ENCODE measurements at places on chromosomes 1 and 21.

DNA sequence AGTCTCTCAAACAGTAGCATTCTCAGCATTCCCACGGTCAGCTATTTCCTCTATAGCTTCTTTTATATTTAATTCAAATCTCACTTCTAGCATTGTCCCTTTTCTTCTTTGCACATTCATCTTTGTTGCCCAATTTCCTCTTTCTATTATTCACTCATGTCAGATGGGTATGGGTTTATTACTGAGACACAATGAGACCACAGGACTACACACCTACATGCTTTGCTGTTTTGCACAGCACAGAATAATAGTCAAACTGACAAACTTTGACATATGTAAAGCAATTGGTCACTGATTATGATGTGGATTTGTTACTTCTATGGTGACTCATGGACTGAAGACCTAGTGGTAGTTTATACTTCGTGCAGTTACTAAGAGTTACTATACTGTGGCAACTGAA, 5.8 kb upstream of the CD1C start:
- no peak for DNase-seq

DNA sequence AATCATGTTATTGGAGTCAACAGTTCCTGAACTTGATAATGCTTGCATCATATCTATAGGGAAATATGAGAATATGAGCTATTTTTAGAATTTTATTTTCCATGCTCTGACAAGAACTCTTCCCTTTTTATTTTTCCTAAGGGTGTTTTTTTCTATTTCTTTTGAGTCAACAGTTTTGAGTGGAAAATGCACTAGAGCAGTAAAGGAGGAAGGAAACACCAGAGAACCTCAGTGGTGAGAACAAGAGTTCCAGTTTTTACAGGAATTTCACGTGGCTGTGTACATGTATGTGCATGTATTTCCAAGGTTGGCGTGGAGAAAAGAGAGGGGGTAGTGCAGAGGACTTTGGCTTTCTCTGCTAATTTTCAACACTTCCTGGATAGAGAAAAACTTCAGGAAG, 63.6 kb upstream of the TNFSF18 start:
- DNase-seq: no peak

DNA sequence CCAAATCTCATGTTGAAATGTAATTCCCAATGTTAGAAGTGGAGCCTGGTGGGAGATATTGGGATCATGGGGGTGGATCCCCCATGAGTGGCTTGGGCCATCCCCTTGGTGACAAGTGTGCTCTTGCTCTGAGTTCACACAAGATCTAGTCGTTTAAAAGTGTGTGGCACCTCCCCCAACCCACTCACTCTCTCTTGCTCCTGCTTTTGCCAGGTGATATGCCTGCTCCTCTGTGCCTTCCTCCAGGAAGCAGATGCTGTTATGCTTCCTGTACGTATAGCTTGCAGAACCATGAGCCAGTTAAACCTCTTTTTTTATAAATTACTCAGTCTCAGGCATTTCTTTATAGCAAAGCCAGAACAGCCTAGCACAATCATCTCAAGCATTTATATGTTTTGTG, 23.0 kb upstream of the HSPA13 start:
- no peak for DNase-seq

- DNase-seq: no peak
Observed at GRCh38 chr1:58933599-58933926, 149.7 kb upstream of the JUN start.

DNA sequence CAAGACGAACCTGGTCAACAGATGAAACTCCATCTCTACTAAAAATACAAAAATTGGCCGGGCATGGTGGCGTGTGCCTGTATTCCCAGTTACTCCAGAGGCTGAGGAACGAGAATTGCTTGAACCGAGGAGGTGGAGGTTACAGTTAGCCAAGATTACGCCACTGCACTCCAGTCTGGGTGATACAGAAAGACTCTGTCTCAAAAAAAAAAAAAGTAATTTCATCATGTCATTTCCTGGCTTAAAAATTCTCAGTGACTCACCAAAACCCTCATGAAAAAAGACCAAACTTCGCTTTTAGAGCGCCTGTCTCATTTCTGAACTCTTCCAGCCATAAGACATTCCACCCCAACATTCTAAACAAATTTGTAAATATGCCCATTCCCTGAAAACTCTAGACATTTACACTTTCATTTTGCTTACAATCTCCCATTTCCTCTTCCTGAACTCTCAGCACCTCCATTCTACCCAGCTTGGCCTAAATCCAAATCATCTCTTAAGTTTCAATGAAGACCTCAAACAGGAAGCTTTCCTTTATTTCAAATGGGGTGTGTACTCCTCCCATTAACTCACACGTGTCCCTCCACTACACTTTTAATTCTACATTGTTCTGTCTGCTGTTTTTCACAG, 50.5 kb upstream of the PRRC2C start:
- no peak for DNase-seq

GRCh38 chr1:17688217-17688810, 66.8 kb upstream of the ACTL8 start:
- no peak for DNase-seq

- DNase-seq: no peak
Observed at GRCh38 chr1:111988377-111988742, 1.1 kb downstream of the KCND3 start.

DNA sequence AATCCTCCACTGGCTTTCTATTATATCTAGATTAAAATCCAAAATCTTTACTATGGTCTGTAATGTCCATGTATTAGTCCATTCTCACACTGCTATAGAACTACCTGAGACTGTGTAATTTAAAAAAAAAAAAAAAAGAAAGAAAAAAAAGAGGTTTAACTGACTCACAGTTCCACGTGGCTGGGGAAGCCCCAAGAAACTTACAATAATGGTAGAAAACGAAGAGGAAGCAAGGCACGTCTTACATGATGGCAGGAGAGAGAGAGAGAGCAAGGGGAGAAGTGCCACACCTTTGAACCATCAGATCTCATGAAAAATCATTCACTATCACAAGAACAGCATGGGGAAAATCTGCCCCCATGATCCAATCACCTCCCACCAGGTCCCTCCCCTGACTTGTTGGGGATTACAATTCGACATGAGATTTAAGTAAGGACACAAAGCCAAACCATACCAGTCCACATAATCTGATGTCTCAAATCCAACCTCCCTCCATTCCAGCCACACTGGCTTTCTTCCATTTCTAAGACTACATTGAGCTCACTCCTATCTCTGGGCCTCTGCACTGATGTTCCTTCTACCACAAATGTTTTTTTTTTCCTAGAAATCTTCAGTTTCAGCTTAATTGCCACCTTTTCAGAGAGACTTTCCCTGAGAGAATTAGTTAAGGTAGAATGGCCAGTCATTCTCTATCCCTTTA, 92.4 kb downstream of the EIF4G3 start:
- no peak for DNase-seq

DNA sequence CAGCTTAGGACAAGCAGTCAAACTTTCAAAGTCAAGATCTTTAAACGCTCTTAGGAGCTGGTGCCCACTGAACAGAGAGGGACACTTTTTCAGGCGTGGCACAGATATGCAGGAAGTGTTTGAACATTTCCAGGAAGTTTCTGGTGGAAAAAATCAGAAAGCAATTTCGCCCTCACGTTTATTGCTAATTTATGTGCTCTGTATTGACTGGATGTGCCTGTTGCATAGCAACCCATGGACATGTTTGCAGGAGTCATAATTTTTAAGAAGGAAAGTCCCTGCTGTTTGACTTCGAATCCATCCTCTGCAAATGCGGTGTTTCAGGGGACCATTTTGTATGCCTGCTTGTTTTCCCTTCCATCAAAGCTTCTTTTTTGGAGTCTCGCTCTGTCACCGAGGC, 239.9 kb upstream of the IRF2BP2 start:
- DNase-seq: no peak

GRCh38 chr1:2199042-2199810, 4.7 kb upstream of the FAAP20 start:
- peak; percentile 48 for DNase-seq

DNA sequence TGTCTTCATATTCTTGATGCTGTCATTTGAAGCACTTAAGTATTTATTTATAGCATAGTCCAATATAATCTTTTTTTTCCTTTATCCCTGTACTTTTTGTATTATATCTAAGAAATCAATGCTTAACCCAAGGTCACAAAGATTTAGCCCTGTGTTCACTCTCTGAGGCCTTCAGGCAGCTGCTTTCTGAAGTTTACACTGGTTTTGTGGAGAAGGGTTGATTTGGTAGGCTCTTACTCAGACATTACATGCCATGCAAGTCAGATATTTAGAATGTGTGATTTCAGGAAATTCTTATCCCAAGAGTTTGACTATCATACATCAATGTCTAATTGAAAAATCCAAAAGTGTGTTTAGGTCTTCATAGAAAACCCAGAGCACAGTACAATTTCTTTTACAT, 56.3 kb downstream of the PALMD start:
- DNase-seq: no peak

DNA sequence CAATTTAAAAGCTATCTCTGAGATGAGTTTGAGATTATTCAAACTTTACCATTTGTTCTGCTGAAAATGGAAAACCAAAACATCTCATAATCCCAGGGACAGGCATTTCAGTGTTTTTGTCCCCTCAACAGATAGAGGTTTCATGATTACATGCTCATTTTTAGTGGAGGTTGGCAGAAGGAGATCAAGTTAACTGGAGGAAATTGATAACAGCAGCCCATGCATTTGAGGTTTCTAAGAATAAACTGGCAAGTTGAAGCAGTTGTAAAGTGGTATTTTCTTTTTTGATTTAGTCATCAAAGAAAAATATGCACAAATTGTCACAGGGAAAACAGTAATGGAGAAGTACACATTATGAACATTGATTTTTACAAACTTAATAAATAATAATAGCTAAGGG, 205.8 kb downstream of the PLA2G4A start:
- DNase-seq: no peak

DNA sequence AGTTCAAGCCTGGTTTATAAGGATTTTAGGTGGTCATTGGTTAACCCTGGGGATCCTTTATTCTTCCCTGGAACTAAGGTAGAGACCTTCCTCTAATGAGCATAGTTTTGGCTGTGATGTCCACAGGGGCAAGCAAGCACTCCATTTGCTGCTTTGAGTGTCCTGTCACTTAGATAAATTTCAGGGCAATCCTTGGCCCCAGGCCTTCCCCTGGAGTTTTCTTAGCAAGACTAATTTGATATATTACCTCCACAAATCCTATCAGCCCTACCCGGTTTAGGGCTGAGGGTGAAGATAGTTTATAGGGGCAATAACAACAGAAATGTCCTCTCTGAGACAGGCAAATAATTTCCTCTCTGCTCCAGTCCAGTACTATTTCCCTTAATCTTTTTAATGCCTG, 166.6 kb downstream of the CYYR1 start:
- no peak for DNase-seq

DNA sequence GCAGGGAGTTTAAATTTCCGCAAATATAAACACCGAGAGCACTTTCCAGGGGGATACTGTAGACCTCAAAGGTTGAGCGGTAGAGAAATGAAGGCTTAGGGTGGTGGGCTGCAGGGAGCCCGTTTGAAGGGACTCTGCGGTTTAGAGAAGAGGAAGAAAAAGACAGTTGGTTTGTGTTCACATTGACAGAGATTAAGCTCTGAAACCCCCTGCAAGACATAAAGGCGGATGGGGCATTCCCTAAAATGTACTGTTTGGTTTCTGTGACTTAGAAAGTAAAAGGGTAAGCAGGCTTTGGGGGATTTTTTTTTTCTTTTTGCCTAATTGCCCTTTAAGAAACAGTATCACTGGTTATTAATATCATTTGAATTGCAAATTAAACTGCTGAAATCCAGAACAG, 1.3 kb downstream of the KAZN start:
- DNase-seq: no peak

DNA sequence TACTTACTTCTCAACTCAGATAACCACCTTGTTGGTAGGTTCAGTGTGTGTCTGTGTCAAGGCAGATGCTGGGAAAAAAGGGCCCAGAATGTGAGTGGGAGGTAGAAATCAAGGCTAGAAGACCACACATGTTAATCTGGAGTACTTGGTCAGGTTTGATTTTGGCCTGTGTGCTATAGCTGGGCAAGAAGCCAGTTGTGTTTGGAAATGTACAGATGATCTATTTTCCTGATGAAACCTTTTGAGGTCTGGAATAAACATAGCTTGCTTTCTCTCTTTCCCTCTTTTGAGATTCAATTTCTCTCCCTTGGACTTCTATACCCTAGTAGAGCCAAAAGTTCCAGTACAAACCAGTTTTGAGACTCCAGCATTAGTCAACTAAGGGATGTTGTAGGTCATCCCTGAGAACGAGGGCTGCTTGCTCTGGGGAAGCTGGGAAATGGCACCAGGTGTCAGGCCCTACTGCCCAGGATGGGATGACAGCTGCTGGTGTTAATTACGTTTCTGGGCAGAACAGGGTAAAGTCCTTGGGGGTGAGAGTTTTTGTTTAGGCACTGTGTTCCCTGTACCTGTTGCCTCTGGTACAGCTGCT, 15.8 kb downstream of the MAPKAPK2 start:
- no peak for DNase-seq

DNA sequence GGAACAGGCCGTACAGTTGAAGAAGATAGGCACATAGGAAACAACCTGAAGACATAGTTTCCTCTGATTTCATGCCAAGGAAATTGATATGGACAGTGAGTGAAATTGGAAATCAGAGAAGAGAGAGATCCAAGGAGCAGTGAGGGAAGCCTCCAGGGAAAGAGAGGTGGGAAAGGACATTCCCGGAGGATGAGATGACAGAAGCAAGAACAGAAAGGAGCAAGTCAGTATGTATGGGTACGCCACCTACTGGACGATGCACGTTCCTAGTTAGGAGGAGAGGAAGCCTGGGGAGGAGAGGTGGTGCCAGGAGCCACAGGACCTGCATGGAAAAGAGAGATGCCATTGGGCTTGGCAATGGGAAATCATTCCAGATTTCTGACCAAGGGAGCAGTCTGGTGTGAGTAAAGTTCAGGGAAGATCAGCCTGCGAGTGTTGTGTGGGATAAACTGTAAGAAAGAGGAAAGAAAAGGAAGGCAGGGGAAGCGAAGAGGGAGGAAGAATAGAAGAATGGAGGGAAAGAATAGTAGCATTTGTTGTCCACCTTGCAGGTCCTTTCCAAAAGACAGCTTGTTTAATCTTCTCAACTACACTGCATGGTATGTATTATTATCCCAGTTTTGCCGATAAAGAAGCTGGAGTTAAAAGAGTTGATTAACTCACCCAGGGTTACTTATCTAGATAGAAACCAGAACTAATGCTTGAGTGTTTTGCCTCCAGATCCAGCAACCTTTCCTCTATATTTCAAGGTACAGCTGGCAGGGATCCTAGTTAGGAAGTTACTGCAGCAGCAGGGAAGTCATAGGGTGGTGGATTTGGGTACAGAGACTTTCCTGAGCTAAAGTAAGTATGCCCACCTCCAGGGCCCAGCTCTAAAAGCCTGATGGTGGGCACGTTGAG, 27.4 kb downstream of the C1orf116 start:
- no peak for DNase-seq

GRCh38 chr21:29419422-29419821, 120.7 kb downstream of the BACH1 start:
- DNase-seq: no peak

- DNase-seq: no peak
Observed at GRCh38 chr1:223669003-223669795, 3.7 kb upstream of the CAPN8 start.

DNA sequence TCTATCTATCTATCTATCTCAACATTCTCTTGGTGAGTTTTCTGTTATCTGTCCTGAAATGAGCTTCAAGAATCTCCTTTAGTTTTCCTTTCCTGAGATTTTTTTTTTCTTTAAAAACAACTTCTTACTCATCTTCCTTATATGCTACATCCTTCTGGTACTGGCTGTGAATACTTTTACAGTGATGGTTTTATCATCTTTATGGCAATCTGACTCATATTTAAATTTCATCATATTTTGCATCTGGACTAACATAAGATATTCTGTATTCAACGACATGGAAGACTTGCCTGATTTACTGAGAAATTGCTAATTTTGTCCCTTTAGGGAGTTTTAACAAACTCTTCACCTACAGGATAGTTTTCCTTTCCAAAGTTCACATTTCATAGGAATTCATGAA, 33.0 kb downstream of the PDE4B start:
- no peak for DNase-seq
